ENCODE measurements at places on chromosomes 2 and 18.
A peak's percentile ranks its signal among the peaks of the same experiment; 100 is the strongest.

DNA sequence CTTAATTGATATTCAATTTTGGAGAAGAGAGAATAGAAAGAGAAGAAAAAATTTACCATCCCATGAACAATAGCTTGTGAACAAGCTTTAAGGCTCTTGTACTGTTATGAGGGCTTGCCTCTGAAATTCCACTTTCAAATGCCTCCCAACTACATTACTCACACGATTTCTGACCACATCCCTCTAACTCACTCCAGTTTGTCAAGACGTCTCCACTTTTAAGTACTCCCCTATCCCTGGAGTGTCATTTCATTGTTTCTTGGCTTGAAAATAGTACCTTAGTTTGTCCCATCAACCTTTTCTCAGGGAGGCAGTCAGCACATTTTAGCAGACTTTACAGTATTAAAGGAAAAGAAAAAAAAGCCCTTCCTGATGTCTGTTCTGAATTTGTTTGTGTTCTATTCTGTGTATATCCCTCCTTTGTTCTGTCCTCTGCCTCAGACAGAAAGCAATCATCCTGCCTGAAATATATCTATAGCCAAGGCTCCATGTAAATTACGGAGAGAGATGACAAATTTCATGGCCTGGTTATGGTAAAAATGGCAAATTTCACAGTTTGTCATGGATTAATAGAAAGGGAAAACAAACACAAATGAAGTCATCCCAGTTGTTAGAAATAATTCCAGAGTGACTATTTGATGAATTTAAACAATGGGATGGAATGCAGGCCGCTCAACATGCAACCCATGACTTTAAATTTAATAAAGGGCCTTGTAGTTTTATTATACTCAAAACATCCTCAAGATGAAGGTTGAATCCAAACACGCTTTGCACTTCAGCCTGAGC, 228.8 kb downstream of the ETAA1 start:
- peak; percentile 49 for DNase-seq

DNA sequence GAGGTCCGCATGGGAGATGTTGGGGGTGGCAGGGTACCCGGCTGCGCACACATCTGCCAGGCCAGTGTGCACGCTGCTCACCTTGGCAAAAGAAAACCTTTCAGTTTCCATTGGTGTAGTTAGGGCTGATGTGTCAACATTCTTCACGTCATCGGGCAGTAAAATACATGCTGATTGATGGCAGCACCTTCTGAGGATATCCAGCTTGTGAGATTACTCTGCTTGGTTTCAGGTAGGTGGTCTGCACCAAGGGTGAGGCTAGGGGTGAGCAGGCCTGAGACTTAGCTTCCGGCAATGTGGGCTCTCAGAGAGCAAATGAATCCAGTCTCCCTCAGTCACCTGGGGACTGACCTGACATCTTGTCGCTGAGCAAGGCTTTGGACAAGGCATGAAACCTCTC, 19.3 kb upstream of the ACKR3 start:
- DNase-seq = no peak

DNA sequence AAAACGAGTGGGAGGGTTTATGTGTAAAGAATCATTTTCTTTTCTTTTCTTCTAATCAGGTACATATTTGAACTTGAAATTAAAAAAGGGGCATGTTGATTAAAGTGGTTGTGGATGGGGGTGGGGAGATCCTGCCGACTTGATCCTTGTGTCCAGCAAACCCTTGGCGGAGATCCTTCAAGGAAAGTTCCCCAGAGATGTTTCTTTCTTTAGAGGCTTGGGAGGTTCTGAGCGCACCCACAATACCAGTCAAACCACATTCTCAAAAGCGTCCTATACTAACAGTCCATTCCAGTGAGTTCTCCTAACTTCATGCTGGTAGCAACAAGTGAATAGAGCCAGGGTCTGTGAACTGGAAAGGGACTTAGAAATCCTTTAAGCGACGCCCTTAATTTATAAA, 49.2 kb downstream of the MYCN start:
- DNase-seq = no peak

DNA sequence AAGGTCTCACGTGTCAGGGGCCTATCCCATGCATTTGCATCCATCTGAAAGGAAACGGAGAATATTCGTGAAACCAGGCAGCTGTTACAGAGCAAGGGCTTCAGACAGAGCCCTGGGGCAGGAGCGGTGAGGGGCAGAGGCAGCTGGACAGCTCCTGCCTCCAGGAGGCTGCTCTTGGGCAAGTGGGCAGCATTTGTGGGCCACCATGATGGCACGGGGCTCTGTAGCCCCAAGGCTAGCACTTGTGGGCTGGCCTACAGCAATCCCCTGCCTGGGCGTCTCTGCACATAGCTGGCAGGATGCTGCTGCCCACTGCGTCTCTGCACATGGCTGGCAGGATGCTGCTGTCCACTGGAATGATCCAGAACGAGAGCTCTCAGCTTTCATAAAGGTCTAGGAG, 52.8 kb upstream of the PTMA start:
- DNase-seq = no peak

DNA sequence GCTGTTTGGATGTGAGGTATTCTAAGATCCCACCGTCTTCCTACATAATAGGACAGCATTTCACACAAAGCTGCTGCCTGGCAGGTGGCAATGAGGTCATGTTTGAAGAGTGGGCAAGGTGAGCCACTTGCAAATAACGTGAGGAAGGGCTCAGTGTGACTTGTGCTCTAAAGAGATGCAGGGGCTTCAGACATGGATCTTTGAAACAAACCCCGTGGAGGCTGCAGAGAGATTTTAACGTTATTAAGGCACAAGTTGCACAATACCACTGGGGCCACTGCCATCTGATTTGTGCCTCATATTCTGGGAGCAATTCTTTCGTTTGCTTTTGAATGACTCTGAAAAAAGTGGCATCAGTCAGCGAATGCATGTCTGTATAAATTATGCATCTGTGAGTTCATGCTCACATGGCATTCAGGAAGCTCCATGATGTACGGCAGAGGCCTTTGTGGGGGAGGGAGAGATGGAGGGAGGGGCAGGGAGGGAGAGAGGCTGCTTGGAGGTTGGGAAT, 362.0 kb downstream of the SOX11 start:
- DNase-seq = no peak

- DNase-seq = no peak
Observed at GRCh38 chr2:62806231-62806630, 100.7 kb downstream of the EHBP1 start.

DNA sequence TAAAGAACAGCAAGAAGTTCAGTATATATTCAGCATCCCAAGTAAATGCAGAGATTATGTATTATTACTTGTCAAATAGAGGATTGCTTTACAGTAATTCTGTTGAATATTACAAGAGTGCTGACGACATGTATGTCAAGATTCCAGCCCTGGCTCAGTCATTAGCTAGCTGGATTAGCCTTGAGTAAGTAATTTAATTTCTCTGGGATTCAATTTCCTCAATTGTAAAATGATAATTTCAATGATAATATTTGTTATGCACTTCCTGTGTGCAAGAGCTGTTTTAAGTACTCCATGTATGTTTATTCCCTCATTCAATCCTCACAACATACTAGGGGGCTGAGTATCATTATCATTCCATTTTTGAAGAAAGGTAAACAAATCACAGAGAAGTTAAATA, 44.0 kb downstream of the TCF4 start:
- DNase-seq = no peak
